Hematopoietic multipotent progenitor cell (in vitro differentiated cells): ENCODE measurements at places on chromosomes 5 and 9.

DNA sequence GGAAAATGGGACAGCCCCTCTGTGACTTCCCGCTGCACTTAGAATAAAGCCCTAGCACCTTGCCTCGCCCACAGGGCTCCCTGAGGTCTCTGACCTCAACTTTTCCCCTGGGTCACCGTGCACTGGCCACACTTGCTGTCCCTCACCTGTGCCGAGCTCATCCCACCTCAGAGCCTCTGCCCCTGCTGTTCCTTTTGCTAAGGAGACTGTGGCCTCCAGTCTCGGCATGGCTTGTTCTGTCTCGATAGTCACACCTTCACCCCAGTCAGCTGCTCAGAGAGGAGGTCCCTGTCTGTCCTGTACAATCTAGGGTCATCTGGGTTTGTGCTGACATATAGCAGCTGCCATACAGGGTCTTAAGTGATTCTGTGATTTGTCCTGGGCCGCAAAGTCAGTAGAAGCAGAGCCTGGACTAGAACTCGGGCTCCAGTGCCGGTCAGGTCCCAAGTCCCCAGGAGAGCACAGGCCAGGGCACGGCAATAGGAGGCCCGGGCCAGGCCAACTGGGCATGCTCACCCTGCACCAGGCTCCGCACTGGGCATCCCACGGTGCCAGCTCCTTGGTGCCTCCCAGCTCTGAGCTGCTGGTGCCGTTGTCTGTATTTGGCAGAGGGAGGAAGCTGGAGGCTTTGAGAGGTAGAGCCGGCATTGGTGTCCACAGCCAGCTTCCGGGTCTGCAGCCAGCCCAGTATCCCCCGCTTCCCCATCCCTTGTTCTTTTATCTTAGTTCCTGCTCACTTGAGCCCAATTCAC is 35.2 kb downstream of the NCS1 start:
- DNase-seq = no peak

- no peak for DNase-seq
These were observed 70.5 kb upstream of the BOD1 start for GRCh38 chr5:173686950-173687349.

DNA sequence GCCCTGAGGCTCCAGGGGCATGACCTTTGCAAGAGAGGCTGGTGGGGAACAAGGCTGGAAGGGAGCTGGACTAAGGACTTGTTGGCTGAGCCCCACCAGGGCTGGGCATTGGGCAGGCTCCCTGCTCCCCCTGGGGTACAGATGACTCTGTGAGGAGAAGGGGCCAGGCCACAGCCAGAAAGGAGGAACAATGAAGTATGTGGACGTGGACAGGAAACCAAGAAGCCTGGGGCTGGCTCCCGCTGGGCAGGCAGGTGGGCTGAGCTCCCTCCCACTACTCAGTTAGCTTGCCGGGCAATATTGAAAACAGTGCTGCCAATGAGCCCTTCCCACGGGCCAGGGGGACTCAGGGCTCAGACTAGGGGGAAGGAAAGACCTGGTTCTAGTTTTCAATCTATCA is 66.1 kb upstream of the SPTLC1 start:
- peak; percentile 9 for DNase-seq

GRCh38 chr9:96436063-96436455 is 13.9 kb upstream of the HABP4 start:
- DNase-seq = no peak

DNA sequence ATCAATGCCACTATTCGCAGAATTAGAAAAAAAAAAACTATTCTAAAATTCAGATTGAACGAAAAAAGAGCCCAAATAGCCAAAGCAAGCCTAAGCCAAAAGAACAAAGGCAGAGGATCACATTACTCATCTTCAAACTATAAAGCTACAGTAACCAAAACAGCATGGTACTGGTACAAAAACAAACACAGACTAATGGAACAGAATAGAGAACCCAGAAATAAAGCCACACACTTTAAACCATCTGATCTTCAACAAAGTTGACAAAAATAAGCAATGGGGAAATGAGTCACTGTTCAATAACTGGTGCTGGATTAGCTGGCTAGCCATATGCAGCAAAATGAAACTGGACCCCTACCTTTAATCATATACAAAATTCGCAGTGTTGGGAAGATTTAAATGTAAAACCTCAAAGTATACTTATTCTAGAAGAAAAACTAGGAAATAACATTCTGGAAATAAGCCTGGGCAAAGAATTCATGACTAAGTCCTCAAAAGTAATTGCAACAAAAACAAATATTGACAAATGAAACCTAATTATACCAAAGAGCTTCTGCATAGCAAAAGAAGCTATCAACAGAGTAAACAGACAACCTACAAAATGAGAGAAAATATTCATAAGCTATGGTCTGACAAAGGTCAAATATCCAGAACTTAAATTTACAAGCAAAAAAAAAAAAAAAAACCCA is 153.7 kb downstream of the NDUFS4 start:
- DNase-seq = no peak

- DNase-seq = no peak
These were observed 39.9 kb upstream of the LPCAT1 start for GRCh38 chr5:1563617-1564181.

DNA sequence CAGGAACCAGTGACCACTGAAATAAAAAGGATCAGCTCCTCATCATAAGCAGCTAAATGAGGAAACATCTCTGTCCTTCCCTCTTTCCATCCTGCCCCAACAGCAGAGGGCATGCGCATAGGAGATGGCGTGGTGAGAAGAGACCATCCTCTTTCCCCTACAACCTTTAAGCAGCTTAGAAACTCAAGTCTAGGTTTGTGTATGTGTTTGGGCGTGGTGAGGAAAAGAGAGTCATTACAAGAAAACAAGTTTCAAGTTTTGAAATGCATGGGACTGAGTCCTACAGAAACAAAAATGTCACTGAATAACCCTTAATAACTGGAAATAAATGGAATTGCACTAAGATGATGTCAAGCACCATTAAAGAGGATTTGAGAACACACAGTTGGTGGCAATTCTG is 96.4 kb upstream of the IL12B start:
- DNase-seq = no peak

DNA sequence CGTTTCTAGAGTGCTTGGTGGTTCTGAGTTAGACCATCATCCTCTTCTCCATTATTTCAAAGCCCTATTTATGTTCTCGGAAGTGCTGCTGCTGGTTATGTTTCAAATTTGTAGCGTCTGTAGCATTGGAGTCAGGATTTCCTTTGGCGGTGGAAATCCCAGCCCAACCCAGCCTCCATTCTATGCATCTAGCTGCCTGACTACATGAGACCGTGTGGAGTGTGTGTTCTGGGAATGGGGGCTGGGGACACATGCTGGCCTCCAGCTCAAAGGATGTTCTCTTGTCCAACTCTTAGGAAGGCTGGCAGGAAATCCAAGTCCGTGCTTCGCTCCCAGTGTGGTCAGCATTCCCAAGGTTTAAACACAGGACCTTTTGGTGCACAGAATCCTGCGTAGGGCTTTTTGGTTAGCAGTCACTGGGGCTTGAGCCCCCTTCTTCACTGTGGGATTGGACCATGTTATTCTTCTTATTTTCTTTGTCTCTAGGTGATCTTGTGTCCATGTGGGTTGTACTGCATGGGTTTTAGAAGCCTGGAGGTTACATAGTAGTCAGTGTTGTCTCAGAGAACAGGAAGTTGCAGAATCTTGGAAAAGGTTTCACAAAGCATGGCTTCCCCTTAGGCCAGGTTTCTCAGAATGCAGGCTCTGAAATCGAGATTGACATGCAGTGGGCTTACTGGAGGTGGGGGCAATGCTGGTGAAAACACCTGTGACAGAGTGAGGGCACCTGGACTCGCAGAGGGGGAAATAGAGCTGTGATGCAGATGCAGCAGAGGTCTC is 132.2 kb downstream of the ARHGAP26 start:
- no peak for DNase-seq

DNA sequence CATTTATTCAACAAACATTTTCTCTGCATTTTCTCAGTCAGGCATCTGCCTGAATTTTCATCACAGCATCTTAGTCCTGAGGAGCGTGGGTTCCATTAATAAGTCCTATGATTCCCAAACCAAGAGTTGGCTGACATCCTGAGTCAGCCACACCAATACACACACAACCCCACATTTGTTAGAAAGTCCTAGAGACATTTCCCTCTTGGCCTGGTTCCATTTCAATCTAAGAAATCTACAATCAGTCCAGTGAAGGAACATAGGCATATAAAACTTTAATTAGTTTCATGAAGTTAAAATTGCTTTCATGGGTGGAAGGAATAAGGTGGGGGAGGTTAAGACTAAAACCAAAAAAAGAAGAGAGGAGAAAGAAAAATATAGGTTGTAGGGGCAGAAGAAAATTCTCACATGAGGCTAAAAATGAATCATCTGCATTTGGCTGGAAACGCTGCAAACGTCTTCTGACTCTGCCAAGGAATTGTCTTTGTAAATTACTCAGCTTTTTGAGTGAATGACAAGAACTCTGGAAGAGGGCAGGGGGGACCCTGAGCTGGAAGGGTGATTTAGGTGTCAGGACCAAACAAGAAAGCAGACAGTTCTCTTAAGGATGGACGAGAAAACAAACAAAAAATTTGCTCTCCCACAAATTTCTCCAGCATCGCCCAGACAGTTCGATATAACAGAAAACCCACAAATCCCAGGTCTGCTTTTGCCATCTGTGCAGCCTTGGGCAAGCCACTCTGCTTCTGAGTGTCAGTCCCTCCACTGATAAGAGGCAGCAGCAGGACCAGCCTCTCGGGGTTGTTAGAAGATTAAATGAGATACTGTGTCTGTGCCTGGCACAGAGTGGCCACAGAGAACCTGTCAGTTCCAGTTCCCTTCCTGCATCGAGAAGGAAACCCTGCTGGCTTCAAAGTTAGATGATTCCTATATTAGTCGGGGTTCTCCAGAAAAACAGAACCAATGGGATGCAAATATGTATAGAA is 289.7 kb downstream of the CDK5RAP2 start:
- DNase-seq = no peak

GRCh38 chr5:54718656-54719055 is 201.1 kb downstream of the SNX18 start:
- DNase-seq = no peak

DNA sequence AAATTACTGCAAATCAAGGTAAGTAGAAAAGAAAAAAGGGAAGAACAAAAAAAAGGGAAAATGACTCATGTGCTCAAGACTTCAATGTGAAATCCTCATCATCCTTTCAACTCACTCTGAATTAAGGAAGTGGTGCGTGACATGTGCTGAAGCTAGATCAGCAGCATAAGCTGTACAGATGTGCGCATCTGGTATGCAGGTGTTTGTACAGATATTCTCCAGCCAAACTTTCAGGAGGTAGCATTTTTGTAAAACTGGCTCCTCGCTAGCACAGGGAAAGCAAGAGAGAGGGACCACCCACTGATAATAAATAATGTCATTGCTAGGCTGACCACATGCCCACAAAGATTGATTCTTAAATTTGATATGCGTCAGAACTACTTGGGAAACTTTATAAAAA is 253.9 kb upstream of the RGMB start:
- DNase-seq = no peak

DNA sequence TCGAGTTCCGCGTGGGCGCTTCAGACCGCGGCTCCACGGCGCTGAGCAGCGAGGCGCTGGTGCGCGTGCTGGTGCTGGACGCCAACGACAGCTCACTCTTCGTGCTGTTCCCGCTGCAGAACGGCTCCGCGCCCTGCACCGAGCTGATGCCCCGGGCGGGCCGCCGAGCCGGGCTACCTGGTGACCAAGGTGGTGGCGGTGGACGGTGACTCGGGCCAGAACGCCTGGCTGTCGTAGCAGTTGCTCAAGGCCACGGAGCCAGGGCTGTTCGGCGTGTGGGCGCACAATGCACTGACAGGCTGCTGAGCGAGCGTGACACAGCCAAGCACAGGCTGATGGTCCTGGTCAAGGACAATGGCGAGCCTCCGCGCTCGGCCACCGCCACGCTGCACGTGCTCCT is 3.7 kb upstream of the PCDHB15 start:
- DNase-seq = no peak

DNA sequence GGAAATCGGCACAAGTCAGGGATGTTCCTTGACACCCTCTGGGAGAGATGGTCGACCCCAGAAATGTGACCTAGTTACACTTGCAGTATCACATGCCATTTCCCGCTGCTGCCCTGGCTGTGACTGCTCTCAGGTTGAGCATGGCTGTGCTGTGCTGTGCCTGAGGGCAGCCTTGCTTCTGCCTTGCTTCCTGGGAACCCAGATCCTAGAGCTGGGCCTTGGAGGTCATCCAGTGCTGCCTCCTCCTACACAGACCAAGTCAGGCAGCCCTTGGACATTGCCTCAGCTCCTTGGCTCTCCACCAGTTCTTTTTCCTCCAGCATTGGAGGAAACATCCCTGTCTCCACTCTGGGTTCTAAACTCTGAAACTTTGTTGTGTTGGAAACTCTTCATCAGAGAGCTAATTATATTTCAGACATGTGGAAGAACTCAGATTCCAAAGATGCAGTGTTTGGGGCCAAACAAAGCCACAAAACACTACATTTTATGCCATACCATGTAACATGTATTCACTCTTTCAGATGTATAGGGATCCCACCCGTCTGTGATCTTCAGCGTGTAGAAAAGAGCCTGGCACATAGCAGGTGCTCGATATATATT is 6.1 kb downstream of the MAMDC2 start:
- DNase-seq = no peak

DNA sequence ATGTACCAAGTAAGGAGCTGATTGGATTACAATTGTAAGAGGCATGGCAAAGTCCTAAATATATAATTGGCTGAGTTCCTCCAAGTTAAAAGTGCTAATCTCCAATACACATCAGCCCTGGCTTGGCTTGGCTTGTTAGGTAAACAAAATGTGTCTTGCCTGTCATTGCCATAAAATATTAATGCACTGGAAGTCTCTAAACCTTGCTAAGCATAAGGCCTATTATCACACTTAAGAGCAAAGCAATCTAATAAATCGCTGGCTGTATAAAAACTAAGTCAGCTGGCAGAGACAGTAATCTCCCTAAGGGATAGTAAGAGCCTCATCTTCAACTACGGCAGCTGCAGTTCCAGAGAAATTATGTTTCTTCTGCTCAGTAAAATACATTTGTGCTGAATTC is 418.6 kb upstream of the GRAMD2B start:
- DNase-seq = no peak

GRCh38 chr9:104658496-104659195 is 35.7 kb upstream of the OR13D1 start:
- DNase-seq = no peak

DNA sequence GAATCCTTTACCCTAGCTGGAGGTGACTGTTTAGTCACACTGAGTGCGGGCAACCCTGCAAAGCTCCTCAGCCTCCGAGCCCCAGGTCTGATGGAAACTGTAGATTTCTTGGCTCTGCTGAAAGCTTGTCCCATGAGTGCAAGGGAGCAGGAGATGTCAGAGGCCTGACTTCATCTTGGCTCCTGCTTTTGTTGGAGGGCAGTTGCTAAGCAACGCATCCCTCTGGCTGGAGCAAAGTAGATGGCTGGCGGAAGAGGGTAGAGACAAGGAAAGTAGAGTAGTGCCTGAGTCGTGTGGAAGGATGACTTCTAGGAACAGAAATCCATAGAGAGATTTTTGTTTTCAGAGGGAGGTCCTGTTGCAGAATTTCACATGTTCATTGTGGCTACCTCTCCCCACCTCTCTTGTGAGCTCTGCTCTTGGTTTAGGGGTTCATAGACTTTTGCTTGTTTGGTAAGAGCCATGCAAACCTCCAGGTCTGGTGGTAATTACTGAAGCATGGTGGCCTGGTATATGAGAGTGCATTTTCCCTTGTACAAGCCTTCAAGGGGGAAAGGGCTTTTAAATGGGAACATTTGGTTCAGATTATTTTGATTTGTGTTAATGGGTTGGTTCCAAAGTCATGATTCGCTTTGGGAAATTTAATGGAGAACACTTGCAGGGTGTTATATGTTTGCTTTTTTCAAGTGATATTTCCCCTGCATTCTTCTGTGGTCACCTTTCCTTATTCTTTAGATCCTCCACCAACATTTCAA is 71.5 kb downstream of the ARHGAP26 start:
- no peak for DNase-seq

- peak; percentile 33 for DNase-seq
These were observed 40.9 kb upstream of the FABP6 start for GRCh38 chr5:160188141-160189015.

GRCh38 chr9:80928697-80929096 is 760.6 kb downstream of the TLE1 start:
- no peak for DNase-seq
